ENCODE measurements at places on chromosomes 7 and 10.
A peak's percentile ranks its signal among the peaks of the same experiment; 100 is the strongest.

GRCh38 chr10:111077479-111077784 lies 603 bp downstream of the ADRA2A start:
- no peak for DNase-seq

- DNase-seq: no peak
These were observed 212.7 kb upstream of the ZNF804B start for GRCh38 chr7:88546808-88547207.

GRCh38 chr7:2233926-2234325 lies 1.2 kb upstream of the MAD1L1 start:
- no peak for DNase-seq

DNA sequence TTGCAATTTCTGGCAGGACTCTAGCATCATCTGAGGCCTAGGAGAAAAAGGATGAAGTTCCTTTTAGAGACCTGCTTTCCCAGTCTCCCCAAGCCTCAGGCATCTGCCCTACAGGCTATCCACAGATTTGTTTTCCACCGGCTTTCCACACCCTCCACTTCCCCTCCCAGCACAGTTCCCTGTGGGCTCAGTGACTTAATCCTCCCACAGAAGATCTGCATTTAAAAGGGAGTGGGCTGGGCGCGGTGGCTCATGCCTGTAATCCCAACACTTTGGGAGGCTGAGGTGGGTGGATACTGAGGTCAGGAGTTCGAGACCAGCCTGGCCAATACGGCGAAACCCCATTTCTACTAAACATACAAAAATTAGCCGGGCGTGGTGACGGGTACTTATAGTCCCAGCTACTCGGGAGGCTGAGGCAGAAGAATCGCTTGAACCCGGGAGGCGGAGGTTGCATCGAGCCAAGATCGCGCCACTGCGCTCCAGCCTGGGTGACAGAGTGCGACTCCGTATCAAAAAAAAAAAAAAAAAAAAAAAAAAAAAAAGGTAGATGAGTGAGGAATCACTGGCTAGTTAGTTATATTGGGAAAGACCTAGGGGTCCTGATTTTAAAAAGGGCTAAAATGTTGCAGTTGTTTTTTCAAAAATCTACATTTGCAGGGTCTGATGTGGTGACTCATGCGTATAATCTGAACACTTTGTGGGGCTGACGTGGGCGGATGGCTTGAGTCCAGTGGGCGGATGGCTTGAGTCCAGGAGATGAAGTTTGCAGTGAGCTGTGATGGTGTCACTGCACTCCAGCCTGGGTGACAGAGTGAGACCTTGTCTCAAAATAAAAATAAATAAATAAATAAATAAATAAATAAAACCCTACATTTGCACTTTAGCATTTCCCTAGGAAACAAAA lies 119.5 kb downstream of the BAMBI start:
- DNase-seq: no peak

GRCh38 chr10:6445671-6446316 lies 134.3 kb downstream of the PRKCQ start:
- peak; percentile 43 for DNase-seq

DNA sequence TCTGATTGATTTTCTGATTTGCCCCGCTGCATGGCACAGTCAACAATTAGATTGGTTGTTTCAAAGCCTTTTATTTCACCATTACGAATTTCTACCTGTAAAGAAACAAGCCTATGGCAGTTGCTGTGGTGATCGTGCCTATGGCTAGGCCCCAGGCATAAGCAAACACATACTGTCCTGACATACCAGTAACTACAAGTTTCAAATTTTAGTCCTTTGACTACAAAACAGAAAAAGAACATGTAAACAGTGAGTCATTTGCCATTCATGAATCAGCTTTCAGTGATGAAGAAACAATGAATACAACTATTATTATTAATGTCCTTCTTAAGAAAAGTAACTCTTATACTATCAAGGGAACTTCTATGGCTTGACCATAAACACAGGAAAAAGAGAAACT lies 168.0 kb upstream of the LRRN3 start:
- DNase-seq: no peak

- no peak for DNase-seq
These were observed 16.0 kb downstream of the PALD1 start for GRCh38 chr10:70494536-70494935.

- no peak for DNase-seq
These were observed 2.4 kb downstream of the TRA2A start for GRCh38 chr7:23529262-23529859.

- no peak for DNase-seq
These were observed 40.0 kb upstream of the FAM3C start for GRCh38 chr7:121436136-121436535.

- DNase-seq: no peak
These were observed 94.4 kb downstream of the TAX1BP1 start for GRCh38 chr7:27834179-27834921.

DNA sequence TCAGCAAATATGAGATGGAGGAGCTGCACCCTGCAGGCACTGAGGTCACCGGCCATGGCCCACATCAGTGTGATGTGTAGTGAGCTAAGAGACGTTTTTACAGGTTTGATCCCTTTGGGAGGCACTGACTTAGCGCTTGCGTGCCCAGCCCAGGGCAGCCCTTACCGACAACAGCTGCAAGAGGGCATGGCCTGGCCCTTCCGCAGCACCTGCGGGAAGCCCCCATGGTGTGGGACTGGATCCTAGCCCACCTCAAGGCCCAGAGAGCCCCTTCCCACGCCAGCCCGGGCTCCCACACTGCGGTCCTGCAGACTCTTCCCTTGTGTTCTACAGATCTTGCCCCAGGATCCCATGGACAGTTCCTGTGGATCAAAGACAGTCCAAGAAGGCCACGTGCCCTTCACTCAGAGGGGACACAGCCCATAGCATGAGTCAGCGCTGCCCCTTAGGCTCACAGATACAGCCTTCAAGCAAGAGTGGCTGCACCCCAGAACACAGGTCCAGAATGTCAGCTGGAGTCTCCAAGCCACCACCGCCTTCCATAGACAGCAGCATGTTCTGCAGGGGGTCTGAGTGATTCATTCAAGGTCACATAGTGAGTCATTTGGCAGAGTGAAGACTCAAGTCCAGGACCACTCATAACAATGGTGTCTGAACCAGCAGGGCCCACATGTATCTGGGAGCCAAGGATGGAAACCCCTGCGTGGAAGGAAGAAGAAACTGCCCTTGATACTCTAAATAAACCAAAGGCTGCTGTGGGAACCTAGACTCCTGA lies 25.4 kb downstream of the TLL2 start:
- no peak for DNase-seq

DNA sequence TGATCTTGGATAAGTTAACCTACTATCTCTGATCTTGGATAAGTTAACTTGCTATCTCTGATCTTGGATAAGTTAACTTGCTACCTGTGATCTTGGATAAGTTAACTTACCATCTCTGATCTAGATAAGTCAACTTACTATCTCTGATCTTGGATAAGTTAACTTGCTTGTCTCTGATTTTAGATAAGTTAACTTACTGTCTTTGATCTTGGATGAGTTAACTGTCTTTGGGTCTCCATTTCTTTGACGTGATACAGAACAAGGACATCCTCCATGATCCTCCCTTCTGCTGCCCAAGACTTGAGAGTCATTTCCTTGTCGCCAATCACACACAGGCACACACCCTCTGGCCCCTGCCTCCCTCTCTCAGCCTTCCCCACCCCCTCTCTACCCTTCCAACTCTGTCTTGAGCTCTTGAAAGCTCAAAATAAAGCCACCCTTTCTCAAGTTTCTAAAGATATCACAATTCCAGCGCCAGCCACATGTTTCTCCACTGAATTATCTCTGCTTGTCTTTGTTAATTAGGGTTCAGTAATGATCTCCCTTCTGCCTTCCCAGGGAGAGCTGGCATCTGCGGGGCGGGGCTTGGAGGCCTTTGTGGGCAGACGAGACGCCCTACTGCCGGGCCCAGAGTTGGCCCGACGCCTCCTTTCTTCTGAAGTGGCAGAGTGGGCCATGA lies 85.1 kb upstream of the GTF2I start:
- no peak for DNase-seq

- no peak for DNase-seq
These were observed 430.8 kb downstream of the PLXNA4 start for GRCh38 chr7:132145466-132145865.

GRCh38 chr7:95755277-95755934 lies 16.9 kb upstream of the DYNC1I1 start:
- DNase-seq: no peak

GRCh38 chr10:67803588-67804394 lies 34.2 kb downstream of the DNAJC12 start:
- DNase-seq: no peak

DNA sequence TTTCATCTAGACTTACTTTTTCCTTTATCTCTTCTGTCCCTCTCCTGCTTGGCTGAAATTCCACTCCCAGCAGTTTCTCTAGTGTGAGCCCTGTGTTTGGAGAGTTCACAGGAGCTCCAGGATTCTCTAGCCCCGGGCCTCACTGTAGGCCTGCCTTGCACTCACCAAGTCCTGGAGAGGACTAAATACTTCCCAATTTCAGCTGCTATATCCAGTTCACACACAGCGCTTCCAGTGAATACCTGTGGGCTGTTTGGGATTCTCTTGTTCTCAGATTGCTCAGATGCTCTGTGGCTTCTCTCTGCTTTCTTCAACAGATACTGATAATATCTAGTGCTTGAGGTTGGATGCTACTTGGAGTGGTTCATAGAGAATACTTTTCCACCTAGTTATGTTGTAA lies 46.0 kb downstream of the MINPP1 start:
- no peak for DNase-seq

GRCh38 chr7:129780257-129780973 lies 168.9 kb downstream of the NRF1 start:
- DNase-seq: peak; percentile 43

DNA sequence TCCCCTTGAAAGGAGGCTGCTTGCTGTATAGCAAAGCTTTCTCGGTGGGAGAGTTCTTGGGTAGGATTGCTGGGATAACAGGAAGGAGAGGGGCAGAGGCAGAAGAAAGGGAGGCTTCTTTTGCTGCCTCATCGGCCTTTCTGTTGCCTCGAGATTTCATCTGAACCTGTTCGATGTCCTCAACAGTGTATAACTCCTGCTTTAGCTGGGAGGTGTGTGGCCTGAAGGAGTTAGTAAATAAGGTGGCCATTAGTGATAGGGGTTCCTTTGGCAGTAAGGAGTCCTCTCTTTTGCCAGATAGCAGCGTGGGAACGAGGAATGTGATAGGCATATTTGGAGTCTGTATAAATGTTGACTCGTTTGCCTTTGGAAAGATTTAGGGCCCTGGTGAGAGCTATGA lies 20.0 kb downstream of the SCIN start:
- no peak for DNase-seq

DNA sequence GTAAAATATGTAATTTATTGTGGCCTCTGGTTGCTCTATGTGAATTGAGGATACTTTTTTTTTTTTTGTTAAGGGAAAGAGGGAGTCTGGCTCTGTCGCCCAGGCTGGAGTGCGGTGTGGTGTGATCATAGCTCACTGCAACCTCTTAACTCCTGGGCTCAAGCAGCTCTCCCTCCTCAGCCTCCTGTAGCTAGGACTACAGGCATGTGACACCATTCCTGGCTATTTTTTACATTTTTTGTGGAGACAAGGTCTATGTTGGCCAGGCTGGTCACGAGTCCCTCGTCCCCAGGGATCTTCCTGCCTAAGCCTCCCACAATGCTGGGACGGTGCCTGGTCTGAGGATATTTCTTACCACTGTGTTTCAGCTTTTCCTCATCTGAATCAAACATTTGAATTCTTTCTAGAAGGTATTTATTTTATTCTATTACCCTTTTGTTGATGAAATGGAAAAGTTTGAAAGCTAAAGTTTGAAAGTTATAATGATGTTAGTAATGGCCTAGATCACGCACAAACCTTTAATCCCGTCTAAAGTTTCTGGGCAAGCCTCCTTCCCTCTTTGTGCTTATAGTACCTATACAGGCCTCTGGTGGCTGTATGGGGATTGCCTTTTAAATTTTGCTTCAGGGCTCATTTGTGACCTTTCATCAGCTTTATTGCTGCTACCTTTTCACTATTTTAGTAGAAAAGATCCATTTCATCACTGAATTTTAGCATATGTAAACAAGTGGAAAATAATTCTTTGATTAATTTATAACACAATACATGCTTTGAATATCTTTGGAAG lies 2.0 kb downstream of the IFRD1 start:
- DNase-seq: no peak

- DNase-seq: no peak
These were observed 28.0 kb downstream of the RSU1 start for GRCh38 chr10:16789261-16789660.

DNA sequence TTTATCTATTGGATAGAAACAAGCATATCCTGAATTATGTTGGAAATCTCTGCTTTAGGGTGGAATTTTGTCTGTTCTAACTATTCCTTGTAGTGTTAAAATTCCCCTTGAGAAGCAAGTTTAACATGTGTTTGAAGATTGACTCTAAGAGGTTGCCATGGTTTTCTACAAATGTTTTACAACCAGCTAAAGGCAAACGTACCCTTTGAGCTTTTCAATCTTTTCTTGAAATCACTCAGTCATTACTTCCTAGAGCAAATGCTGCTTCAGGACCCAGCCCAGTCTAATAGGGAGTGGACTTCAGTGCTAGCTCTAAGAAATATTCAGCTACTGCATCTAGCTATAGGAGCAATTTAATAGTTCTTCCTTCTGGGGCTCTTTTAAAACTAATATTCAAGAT lies 118.8 kb upstream of the IFRD1 start:
- no peak for DNase-seq

DNA sequence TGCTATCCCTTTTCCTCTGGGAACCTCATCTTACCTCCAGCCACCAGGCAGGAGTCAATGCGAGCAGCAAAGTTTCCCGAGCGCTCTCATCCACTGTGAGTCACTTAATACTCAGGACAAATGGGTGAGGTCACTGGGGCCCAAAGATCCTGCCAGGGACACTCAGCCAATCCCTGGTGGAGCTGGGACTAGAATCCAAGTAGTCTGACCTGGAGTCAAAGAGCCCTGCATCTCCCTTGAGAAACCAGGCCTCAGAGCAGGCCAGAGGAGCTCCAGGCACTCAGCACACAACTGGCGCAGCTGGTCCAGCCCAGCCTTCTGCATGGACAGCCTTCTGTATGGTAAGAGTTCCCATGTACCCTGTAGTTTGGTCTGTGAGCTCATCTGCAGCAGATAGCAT lies 142.3 kb downstream of the MAPK8 start:
- no peak for DNase-seq

DNA sequence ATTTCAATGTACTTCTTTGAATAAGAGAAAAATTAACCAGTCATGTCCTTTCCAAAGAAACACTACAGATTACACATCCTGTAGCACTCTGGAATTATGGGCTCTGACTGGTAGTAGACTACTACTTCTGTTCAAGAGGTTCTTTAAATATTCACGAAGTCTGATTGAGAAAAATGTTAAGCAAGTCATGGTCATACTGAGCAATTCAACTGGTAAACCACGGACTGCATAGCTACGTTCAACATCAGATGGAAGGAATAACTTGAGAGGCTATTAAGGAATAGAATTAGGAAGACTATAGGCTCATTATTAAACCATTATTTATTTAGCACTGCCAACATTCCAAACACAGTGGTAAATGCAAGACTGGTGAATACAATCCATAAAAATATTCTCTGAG lies 160.8 kb downstream of the IMMP2L start:
- DNase-seq: no peak

GRCh38 chr7:157479326-157479725 lies 142.5 kb downstream of the DNAJB6 start:
- DNase-seq: no peak

All from stimulated activated CD8-positive, alpha-beta memory T cell treated with anti-CD3 and anti-CD28 coated beads, Interleukin-7, amount 100 ng/mL, for 1 hour (primary cell).